Head of caudate nucleus (tissue), 42 donors: ENCODE measurements at places on chromosomes 4 and X.

DNA sequence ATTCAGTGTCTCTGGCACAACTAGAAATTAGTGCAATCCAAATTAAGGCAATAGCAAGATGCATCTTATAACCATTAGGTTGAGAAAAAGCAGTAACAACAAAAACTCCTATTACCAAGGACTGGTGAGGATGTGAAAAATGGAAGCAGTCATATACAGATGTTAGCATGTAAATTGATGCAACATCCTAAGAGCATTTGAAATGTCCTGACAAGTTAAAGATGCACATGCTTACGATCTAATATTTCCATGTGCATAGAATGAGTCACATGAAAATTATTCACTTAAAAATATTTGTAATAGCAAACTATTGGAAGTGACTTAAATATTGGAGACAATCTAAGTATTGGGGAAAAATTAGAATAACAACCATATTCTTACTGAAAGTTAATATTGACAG lies 163.0 kb downstream of the FAM13A start:
- DNase-seq: no peak

DNA sequence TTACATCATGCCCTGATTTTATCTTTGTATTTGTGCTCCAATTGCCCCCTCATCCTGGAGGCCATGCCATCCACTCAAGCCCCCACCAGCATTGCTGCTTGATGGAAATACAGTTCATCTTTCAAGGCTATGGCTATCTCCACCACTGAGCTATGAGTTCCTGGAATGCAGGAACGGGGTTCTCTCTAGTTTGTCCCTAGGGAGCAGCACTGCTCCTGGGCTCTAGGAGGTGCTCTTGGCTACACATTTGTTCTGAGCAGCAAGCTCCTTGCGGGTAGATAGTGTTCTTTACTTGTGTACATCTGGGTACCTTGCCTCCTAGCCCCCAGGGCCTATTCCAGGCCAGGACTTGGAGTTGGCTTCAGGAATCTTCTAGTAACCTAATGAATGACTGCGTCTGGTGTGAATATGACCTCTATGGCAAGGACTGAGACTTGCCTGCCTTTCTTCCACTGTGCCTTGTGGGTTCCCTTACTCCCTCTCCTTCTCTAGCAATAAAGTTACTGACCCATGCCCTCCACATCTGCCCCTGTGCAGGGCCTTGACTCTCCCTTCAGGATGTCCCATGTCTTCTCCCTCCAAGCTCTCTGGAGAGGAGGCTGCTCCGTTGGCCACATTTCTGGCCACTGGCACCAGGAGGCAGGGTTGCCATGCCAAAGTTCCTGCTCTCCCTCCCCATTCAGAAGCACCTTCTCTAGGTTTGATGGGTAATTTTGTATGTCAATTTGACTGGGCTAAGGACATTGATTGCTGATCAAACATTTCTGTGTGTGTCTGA lies 7.6 kb downstream of the CITED1 start:
- no peak for DNase-seq

- DNase-seq: no peak
Observed at GRCh38 chr4:161920304-161921052, 243.3 kb downstream of the FSTL5 start.

DNA sequence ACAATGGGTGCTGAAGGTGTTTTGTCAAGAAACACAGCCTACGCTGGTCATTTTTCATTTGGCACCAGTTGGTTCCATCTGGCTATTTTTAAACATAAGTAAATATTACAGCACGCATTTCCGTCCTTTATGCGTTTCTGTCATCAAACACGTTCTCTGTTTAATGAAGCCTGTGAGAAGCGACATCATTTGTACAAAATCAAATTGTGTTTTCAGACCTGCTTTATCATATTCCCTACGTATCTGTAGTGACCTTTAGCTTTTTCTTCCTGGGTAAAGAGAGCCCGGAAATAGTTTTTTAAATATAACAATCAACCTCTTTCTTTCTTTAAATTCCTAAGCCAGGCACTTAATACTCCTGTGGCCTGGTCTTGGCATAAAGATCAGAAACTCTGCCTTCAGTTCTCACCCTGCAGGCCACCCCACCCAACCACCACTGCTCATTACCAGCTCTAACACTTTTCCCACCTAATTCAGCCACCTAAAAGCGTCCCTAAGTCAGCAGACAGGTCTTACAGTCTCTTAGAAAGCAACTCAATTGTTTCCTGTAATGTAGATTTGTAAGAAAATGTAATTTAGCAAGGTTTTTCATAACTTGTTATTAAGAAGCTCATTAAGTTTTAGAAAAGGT lies 30.4 kb downstream of the ACSL1 start:
- DNase-seq: no peak

- DNase-seq: no peak
Observed at GRCh38 chr4:67475155-67475554, 70.1 kb downstream of the CENPC start.

- DNase-seq: no peak
Observed at GRCh38 chr4:24671849-24672248, 87.5 kb upstream of the DHX15 start.

DNA sequence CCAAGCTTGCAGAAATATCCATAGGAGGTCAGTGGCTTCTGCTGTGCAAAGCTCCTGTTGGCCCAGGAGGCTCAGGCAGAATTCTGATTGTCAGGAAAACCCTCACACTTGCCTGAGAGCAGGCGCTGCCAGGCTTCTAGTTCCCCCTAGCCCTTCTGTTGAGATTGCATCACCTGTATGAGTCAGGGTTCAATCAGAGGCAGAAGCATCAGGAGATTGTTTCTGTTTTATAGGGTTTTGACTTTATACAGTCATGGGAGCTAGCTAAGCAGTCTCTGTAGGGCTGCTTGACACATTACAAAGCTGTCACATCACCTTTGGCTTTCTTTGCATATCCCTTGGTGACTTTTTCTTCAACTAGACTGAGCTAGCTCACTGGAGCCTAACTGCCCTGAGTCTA lies 27.8 kb downstream of the DIPK2B start:
- no peak for DNase-seq

GRCh38 chr4:152938237-152938947 lies 2.3 kb downstream of the FHDC1 start:
- DNase-seq: no peak

- DNase-seq: no peak
Observed at GRCh38 chr4:181431006-181431405, 812.2 kb upstream of the TENM3 start.

GRCh38 chr4:94240384-94240783 lies 32.7 kb downstream of the SMARCAD1 start:
- DNase-seq: no peak

GRCh38 chr4:7397206-7398103 lies 37.3 kb downstream of the PSAPL1 start:
- no peak for DNase-seq

DNA sequence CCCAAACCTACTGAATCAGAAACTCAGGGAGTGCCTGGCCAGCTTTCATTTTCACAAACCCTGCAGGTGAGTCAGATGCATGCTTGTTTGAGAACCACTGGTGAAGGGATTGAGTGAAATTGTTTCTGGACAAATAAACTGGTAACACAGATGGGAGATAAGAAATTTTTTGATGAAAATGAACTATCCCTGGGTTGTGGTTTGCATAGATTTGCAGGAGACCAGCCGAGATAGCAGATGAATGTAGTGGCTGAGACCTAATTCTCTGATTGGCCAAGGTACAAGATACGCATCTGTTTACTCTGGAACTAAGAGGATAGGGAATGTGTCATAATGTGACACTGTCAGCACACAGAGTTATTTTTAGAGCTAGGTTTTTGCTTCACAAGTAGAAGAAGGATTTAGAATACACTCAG lies 117.8 kb upstream of the NOCT start:
- no peak for DNase-seq

- no peak for DNase-seq
Observed at GRCh38 chrX:107454302-107454701, 4.8 kb downstream of the FRMPD3 start.

- no peak for DNase-seq
Observed at GRCh38 chrX:154354516-154354915, 19.9 kb downstream of the FLNA start.

DNA sequence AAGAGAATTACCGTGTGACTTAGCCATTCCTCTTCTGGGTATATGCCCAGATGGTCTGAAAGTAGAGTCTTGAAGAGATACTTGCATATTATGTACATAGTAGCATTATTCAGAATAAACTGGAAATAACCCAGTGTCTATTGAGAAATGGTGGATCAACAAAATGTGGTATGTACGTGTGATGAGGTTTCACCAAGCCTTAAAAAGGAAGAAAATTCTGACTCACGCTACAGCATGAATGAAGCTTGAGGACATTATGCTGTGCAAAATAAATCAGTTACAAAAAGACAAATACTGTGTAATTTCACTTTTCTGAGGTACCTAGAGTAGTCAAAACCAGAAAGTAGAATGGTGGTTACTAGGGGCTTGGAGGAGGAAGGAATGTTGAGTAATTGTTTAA lies 37.3 kb downstream of the GBA3 start:
- DNase-seq: no peak

DNA sequence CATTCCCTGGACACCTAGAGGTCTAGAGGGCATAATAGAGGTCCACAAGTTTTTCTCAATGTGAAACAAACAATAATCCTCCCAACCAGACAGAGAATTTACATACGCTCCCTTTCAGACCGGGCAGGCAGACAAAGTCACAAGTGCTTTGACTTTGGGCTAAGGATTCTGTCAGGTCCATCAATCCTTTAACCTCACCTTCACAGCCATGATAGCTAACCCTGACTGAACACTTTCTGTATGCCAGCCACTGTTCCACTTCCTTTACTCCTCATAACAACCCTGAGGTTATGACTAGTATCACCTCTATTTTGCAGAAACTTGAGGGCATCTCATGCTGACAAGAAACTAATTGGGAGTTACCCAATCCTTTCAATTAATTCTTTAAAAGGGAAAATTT lies 118.8 kb upstream of the AFF2 start:
- no peak for DNase-seq

DNA sequence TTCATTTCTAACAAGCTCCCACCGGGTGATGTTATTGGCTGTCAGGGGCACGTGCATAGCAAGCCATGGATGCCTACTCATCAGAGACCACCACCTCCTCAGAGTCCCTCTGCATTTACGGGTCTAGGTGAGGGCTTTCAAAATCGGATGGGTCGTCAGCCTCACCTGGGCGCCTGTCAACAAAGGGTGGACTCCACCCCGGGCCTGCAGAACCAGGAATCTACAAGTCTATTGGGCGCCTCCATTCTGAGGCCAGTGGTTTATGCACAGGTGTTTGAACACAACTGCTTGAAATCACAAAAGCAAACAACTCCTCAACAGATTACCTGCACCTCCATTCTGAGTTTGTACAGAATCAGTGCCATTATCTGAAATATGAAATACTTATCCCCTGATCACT lies 318.9 kb downstream of the PTTG2 start:
- no peak for DNase-seq

- no peak for DNase-seq
Observed at GRCh38 chr4:23425570-23425969, 464.3 kb downstream of the PPARGC1A start.

DNA sequence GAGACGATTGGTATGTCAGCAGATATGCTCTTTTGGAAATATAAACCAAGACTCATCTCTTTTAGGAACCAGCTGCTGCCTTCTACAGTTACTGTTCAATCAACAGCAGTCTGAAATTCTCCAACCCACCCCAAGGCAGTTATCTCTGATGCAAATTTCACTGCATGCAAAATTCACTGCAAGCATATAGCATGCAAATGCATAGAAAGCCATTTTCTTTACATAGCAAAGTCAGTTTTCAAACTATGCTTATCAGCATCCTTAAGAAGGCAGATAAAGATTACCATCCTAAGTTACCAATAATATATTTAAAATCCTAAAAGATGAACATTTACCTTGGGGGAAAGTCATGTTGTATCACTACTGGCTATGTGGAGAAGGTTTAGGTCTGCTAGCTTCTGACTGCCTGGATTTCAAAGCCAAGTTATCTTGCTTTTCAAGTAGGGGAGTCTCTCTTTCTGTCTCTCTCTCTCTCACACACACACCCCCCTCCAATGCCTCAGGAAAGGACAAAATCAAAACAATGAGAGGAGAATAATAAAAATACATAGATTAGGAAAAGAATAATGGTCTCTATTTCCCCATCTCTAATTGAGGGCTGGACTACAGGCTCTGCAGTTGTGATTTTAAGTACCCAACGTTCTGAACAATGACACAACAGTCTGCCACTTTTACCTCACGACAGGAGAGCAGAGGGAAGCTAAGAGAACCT lies 1.5 kb downstream of the NMU start:
- no peak for DNase-seq

GRCh38 chr4:169438057-169438480 lies 167.3 kb upstream of the SH3RF1 start:
- DNase-seq: no peak

DNA sequence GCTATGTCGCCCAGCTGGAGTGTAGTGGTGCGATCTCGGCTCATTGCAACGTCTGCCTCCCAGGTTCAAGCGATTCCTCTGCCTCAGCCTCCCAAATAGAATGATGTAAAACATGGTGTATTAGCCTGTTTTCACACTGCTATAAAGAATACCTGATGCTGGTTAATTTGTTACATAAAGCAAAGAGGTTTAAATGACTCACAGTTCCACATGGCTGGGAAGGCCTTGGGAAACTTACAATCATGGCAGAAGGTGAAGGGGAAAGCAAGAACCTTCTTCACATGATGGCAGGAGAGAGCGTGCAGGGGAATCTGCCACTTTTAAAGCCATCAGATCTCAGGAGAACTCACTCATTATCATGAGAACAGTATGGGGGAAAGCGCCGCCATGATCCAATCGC lies 1191.8 kb downstream of the ARAP2 start:
- no peak for DNase-seq

- DNase-seq: peak; percentile 21
Observed at GRCh38 chr4:188177997-188178675, 38.9 kb downstream of the TRIML1 start.

GRCh38 chr4:4870576-4871241 lies 11.2 kb downstream of the MSX1 start:
- DNase-seq: no peak

DNA sequence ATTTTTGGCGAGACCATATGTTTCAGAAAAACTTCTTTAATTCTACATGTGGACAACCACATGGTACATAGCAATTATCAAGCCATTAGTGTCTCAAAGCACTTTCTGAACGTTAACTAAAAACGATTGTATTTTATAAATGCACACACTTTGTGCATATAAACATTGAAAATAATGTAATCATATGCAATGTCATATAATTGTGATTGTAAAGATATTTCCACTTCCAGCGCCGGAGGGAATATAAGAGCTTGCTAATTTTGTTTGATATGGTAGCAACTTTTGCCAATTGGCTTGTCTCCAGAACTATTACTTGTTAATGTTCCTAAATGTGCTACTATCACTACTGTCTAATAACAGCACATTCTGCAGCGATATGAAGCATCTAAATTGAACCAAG lies 162.3 kb upstream of the SMIM31 start:
- no peak for DNase-seq

DNA sequence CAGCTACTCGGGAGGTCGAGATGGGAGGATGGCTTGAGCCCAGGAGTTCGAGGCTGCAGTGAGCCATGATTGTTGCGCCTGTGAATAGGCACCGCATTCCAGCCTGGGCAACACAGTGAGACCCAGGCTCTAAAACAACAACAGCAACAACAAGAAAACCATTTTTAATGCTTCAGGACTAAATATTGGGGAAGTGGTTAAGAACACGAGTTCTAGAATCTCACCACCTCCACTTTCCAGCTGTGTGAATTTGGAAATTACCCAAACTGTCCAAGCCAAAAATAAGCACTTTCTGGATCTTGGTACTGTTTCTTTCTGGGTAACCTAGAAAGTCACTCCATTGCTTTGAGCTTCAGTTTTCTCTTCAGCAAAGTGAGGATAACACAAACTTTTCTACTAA lies 63.2 kb downstream of the ADGRG2 start:
- no peak for DNase-seq

GRCh38 chr4:8010618-8011017 lies 71.0 kb upstream of the AFAP1 start:
- DNase-seq: peak; percentile 71
